Kasumi-1 (cell line): ENCODE measurements at places on chromosomes 7 and 10.

DNA sequence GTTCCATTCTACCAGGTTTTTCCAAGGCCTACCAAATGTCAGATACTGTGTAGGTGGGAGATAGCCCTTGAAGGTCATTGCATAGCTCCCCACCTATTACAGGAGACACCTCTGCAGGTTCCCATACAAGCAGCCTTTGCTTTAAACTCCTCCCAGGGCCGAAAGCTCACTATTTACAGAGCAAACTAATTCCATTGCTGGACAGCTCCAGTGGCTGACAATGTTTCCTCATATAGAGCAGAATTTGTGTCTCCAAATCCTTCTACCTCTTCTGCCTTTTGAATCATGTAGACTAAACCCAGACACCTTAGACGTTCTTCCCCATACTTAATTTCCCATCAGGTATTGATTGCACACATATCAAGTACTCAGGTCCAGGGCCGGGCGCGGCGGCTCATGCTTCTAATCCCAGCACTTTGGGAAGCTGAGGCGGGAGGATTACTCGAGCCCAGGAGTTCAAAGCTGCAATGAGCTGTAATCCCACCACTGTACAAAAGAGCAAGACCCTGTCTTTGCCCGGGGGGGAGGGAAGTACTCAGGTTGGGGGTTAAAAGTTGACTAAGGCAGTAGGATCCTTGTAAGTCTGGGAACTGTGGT lies 2.1 kb downstream of the CNNM1 start:
- no peak for DNase-seq

DNA sequence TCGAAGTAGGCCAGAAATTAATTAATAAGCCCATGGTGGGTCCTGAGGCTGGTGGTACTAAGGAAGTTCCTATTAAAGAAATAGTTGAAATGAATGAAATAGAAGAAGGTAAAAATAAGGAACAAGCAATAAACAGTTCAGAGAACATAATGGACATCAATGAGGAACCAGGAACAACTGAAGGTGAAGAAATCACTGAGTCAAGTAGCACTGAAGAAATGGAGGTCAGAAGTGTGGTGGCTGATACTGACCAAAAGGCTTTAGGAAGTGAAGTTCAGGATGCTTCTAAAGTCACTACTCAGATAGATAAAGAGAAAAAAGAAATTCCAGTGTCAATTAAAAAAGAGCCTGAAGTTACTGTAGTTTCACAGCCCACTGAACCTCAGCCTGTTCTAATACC lies 36.0 kb downstream of the SLK start:
- DNase-seq, result no peak

GRCh38 chr7:20374399-20374798 lies 43.7 kb downstream of the ITGB8 start:
- DNase-seq, result no peak

GRCh38 chr7:129240119-129240820 lies 15.4 kb downstream of the AHCYL2 start:
- DNase-seq, result no peak

DNA sequence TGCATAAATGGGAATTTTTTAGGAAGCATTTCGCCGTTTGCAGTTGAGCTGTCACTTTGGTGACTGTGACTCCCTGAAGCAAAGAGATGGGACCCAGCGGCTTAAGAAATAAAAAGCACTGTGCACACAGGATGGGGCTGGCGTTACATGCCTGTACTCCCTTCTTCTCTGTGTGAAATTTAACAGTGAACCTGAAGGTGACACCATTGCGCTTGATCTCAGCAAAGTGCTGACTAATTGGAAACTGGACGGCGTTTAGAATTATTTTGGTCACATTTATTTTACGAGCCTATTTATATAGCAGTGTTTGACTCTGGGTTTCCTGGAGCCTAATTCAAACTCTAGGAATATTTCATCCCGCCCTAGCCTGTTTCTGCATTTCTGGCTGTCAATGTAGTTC lies 146.2 kb downstream of the PAXIP1 start:
- no peak for DNase-seq

GRCh38 chr10:70324339-70324861 lies 40.6 kb upstream of the NPFFR1 start:
- DNase-seq, result no peak

DNA sequence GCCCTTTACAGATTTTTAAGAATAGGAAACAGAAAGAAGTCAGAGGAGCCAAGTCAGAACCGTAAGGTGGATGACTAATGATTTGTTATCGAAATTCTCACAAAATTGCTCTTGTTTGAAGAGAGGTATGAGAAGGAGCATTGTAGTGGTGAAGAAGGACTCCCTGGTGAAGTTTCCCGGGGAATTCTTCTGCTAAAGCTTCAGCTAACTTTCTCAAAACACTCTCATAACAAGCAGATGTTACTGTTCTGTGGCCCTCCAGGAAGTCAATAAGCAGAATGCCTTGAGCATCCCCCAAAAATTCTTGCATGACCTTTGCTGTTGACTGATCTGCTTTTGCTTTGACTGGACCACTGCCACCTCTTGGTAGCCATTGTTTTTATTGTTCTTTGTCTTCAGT lies 152.9 kb downstream of the HGF start:
- no peak for DNase-seq

DNA sequence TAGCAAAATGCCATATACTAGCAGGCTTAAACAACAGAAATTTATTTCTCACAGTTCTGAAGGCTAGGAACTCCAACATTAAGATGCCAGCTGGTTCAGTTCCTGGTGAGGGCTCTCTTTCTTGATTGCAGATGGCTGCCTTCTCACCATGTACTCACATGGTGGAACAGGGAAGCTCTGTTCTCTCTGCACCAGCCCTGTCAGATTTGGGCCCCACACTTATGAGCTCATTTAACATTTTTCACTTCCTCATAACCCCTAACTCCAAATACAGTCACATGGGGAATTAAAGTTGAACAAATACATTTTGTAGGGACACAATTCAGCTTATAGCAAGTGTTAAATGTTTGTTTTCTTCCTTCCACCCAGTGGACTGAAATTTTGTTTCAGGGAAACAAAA lies 218.6 kb upstream of the TAC1 start:
- no peak for DNase-seq

DNA sequence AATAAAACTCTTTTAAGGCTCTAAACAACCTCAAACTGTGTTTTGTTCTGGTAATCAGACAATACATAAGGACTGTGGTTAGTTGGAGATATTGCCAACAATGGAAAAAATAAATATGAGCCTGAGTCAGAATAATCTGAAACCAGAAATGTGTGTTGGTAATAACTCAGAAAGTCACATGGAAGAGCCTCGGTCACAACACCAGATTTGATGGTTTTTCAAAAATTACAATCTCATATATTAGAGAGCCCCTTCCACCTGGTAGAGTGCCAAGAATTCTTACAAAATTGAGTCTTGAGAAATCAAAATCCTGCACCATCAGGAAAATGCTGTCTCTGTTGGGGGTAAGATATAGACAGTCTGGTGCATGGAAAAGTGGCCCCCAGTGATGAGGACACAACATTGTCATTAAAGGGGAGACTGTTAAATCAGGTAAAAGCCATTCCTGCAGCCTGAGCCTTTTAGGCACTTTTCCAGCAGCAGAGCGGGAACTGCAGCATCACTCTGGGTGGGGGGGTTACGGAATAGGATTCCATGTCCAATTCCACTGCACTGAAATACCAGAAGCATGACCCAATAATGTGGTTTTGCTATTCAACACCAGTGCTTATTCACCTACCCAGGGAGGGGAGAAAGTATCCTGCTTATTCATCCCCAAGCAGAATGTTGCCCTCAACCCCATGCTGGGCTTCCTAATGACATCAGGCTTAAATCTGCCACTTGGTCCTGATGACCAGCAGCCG lies 9.5 kb upstream of the ADAM12 start:
- no peak for DNase-seq

- no peak for DNase-seq
Observed at GRCh38 chr7:7272294-7272693, 90.0 kb downstream of the C1GALT1 start.

DNA sequence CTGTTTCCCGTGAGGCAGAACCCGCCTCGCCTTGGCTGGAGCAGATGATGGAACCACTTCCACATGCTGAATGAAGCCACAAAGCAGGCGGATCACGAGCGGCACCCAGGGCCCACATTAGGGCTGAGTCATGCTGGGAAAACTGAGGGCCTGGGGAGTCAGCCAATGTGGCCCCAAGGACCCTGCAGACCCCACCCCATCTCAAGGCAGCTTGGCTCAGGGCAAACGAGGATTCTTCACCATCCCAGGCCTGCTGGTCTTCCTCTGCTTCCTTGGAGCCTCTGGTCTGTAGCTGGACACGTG lies 488.0 kb downstream of the DNAJB6 start:
- no peak for DNase-seq

GRCh38 chr10:90890347-90890746 lies 18.6 kb downstream of the RPP30 start:
- no peak for DNase-seq

- DNase-seq, result peak; percentile 39
Observed at GRCh38 chr7:15885678-15886077, 199.2 kb upstream of the MEOX2 start.

- DNase-seq, result no peak
Observed at GRCh38 chr10:112333452-112333851, 40.5 kb upstream of the ACSL5 start.

- DNase-seq, result no peak
Observed at GRCh38 chr10:11636697-11637303, 25.4 kb upstream of the USP6NL start.

DNA sequence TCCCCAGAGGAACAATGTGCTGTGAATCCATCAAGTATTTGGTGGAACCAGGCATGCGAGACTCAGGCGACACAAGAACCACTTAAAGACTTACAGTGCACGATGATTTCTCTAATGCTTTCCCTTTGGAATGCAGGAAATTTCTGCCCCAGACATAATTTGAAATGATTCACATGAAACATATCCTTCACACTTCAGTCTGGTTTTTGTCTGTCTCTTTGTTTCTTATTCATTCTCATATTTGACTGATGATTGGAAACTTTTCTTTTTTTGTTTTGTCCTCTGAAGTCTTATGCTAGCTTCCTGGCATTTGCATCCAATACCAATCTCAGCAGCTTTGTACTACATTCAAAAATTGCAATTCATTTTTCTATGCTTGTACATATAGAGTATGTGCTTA lies 502.8 kb downstream of the PHTF2 start:
- DNase-seq, result no peak

DNA sequence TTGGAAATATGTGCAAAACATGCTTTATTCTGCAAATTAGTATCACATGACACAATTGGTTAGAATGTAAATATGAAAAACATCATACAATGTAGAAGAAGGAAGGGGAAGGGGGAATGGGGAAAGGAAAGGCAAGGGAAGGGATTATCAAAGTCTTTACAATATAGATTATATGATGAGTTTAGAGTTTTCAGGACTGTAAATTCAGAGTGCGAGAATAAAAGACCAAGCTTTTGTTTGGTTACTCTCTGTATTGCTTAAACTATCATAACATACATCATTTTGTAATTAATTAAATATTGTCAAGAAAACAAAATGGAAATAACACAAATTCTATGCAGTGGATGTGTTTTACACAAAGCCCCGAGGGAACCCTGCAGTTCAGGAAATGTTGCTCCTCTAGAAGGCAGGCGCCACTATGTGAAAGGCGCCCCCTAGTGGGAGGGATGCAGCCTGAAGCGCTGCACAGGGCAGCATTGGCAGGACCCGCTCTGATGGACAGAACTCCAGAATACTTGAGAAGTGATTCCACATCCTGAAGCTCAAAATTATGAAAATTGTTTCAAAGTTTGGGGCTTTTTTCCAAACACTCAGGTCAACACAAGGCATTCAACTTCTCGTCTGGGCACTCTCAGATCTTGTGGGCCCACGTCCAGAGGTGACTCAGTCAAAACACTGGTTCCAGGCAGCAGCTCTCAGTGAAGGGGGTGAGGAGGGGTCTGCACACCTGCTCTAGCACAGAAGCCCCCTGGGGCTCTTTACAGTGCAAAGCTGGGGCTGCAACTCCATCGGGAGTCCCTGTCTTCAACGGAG lies 31.6 kb upstream of the TMEM254 start:
- DNase-seq, result peak; percentile 80

DNA sequence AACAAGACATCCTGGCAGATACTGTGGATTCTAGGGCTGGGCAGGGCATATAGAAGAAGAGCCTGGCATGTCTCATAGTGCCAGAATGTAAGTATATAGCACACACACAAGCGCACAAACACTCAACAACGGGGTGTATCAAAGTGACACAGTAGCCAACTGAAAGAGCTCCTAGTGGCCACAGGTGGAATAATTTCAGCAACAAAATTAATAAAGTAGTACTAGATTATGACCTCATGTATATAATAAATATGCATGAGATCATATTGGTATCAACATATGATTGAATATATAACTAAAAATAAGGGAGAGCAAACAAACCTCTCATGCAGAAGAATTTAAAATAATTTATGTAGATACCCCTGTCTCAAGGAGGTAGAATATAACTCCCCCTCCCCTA lies 72.4 kb upstream of the CXCL12 start:
- DNase-seq, result no peak

DNA sequence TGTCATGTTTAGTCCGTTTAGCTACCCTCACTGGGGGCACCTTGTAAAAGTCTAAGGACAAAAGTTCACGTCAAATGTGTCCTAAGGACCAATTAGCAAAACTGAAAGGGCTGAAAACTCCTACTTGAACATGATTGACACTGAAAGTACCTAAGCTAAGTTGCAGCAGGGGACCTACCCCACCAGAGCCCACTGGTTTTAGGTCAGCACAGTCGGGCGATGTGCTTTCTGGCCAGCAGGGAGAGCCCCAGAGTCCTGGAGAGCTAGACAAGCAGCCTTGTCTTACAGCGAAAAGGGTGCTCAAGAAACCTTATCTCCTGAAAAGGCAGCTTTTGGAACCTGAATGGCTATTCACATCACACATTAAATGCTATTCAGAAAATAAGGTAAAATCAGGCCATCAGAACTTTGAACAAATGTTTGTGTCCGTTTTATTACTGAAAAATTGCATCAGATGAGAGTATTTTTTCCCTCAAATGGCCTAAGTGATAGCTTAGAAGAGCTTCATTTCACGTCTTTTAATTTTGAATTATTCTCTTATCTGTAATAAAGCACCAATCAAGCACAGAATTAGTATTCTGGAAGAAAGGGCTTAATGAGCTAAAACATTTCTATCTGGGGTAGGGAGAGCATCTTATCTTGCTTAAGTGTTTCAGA lies 52.2 kb upstream of the MKI67 start:
- DNase-seq, result peak; percentile 80

- no peak for DNase-seq
Observed at GRCh38 chr10:126390324-126390723, 2.0 kb upstream of the ADAM12 start.

- DNase-seq, result no peak
Observed at GRCh38 chr10:97518301-97519043, 19.7 kb downstream of the UBTD1 start.
